Activated CD4-positive, alpha-beta T cell treated with anti-CD3 and anti-CD28 coated beads for 4 hours (primary cell): ENCODE measurements at places on chromosomes 2 and 18.

- no peak for DNase-seq
Measured at GRCh38 chr2:112879491-112880041, 31.4 kb upstream of the IL37 start.

DNA sequence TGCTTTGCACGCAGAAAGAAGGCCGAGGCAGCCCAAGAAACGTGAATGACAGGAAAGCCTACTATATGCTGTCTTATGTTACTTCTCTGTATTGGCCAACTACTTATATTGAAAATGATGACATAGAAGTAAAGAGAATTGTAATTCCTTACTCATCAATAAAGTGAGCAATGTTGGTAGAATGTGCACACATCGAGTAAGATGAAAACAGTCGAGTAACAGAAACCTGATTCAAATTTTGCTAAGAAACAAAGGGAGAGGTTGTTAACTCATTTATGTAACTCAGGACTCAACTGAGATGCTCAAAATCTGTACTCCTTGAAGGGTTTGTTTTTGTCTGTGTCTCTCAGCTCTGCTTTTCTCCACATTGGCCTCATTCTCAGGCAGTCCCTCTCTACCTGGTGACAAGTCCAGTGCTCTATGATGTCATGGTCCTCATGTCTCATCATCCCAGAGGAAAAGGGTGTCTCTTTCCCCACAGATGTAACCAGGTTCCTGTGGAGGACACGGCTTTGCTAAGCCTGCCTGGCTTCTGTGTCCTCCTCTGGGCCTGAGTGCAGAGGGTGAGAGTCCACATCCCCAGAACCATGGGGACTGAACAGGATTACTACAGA, 30.3 kb upstream of the CCDC93 start:
- DNase-seq: no peak

DNA sequence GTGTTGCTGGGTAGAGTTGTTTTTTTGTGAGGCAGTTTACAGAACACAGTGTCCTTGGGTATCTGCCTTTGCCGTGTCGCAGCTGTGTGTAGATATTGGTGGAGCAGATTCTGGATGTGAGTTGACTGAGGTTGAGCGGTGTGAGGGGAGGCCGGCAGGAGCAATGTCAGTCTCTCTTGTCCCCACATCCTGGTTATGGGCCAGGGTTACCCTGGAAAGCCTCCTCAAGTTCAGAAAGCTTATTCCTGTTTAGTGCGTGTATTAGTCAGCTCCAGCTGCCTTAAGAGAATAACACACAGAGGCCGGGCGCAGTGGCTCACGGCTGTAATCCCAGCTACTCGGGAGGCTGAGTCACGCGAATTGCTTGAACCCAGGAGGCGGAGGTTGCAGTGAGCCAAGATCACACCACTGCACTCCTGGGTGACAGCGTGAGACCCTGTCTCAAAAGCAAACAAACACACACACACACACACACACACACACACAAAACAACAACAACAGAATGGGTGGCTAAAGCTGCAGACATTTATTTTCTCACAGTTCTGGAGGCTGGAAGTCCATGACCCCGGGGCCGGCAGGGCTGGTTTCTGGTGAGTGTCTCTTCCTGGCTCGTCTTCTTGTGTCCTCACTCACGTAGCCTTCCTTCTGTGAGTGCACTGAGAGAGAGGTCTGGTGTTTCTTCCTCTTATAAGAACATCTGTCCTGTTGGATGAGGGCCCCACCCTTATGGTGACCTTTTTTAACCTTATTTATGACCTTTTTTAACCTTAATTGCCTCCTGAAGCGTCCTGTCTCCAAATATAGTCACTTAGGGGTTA, 5.1 kb downstream of the NCK2 start:
- DNase-seq: peak; percentile 47

- no peak for DNase-seq
Measured at GRCh38 chr2:128237081-128237534, 81.6 kb downstream of the HS6ST1 start.

GRCh38 chr18:12254136-12254819, at the start of gene CIDEA:
Gene CIDEA (plus strand): TSS chr18:12254361. CDS start chr18:12254384, 23 bp downstream.
- no peak for DNase-seq

- no peak for DNase-seq
Measured at GRCh38 chr2:75493230-75493629, 67.5 kb downstream of the EVA1A start.

- DNase-seq: no peak
Measured at GRCh38 chr18:22839340-22839821, 93.7 kb upstream of the RBBP8 start.

DNA sequence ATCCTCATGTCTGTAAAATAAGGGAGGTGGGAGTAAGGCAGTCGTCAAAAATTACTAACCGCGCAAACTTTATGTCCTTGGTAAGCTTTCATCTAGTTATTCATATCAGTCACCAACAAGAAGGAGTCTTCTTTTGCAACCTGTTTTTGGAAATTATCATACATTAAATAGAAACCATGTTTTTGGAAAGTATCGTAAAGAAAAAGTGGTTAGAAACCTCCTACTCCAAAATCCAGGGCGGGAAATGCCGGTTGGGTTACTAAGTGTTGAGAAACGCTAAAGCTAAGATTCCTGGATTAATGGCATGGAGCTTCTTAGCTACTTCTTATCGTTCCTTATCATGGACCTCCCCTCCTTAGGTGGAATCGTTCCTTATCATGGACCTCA, 778 bp downstream of the BBS5 start:
- DNase-seq: no peak
